ENCODE measurements at places on chromosomes 6 and 20.

- DNase-seq = no peak
Measured at GRCh38 chr6:142879076-142879475, 65.9 kb downstream of the HIVEP2 start.

- no peak for DNase-seq
Measured at GRCh38 chr20:550611-551010, 7.0 kb upstream of the CSNK2A1 start.

DNA sequence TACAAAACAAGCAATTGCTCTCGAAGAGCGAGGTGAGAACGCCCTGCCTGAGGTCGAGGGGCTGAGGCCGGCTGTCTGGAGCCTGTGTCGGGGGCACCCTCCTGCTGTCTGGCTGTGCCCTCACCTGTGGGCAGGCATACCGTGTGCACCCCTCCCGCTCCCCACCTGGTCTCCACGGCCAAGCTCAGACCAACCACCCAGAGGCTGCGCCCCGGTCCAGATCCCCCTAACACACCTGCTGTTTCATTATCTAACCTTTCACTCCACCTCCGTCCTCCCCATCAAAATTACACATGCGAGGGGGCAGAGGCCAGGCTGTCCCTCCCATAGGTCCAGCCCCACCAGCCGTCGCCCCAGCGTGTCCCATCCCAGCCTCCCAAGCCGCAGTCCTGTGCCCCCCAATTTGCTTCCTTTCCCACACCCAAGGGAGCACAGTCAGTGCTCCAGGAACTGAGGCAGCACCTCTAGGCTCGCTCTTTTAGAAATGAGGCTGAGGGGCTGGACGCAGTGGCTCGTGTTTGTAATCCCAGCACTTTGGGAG is 35.2 kb downstream of the NTSR1 start:
- no peak for DNase-seq

DNA sequence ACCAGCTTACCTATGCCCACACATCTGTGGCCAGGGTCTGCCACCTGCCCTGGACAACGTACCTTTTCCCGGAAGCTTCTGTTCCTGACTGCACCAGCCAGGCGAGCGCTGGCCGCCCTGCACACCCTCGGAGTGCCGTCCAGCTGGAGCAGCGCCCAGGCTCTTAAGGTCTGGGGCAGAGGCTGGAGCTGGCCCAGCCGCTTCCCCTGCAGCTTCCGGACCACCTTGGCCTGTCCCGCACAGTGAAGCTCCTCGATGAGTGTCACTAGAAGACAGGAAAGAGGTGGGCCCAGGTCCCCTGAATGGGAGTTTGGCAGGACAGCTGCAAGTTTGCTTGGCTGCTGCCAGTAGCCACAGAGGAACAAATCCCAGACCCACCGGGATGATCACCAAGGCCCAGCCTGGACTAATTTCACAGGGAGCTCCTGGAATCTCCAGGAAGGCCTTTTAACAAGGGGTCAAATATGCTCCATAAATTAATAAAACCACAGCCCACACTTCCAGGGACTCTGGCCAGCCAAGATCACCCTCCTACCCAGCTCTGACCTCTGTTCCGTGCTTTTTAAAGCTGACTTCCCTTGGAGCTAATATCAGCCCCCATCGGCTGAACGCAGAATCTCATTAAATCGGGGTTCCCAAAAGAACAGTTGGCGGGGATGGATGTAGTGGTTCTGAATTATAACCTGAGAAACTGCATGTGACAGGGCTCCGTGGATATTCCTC is 82.3 kb downstream of the PTPN1 start:
- no peak for DNase-seq

DNA sequence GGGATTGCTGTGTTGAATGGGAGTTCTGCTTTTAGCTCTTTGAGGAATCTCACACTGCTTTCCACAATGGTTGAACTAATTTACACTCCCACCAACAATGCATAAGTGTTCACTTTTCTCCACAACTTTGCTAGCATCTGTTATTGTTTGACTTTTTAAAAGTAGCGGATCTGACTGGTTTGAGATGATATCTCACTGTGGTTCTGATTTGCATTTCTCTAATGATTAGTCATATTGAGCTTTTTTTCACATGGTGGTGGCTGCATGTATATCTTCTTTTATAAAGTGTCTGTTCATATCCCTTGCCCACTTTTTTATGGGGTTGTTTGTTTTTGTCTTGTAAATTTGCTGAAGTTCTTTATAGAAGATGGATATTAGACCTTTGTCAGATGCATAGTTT is 588.3 kb upstream of the ADGRB3 start:
- DNase-seq = no peak

DNA sequence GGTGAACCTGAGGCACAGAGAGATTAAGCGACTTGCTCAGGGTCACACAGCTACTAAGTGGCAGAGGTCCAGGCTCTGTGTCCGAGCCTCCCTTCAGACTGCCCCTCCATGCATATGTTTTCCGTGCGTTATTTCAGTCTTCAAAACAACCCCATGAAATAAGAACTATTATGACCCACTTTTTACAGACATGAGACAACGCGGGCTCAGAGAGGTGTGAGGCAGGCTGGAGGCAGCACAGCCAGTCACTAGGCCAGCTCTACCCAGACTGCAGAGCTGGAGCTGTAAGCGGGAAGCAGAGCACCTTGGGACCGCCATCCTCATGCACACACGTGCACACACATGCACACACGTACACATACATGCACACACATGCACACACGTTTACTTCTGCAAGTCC is 62.3 kb downstream of the PSMG4 start:
- DNase-seq = no peak

GRCh38 chr6:80366714-80367113 is 260.2 kb downstream of the BCKDHB start:
- no peak for DNase-seq

GRCh38 chr20:33674294-33675135 is at the start of gene NECAB3:
NECAB3 (minus strand) TSS chr20:33674428; CDS start chr20:33674352, 76 bp downstream.
- peak; percentile 75 for DNase-seq

DNA sequence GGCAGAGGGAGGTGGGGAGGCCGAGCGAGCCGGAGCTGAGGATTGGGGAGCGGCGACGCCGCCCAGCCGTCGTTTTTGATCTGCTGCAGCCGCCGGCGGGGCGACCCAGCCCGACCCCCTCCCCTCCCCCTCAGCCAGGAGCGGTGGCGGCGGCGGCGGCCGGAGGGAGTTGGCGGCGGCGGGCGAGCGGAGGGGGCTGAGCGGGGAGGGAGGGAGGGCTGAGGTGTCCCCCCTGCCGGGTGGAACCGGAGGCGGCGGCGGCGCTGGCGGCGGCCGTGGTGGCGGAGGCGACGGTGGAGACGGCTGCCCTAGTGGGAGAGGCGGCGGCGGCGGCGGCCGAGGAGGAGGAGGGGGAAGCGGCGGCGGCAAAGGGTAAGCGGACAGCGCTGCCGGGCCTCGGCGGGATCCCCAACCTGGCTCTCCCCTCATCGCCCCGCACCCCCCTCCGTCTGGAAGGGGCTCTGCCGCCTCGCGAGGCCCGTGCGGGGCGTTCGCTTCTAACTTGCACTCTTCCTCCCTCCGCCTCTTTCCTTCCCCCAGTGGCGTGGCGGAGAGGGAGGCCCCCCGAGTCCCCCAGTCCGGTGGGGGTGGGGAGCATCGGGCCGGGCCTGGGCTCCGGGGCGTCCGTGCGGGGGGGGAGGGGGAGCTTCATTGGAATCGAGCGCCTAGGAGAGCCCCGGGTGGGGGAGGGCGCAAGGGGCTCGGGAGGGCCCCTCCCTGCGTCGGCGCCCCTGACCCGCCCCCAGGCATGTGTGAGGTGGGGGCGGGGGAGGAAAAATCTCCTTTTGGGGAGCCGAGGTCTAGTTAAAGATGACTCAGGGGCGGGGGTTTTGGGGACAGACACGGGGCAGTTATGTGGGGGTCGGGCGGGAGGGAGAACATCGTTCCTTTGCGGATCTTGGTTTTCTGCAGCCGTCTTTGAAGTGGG is at the start of gene TAB2:
TAB2 (plus strand) TSS at position 69 of the 928 bp plus-strand sequence. CDS start 52,286 bp downstream, outside the sequence.
- DNase-seq = peak; percentile 81

GRCh38 chr6:56400273-56400672 is 152.9 kb upstream of the COL21A1 start:
- no peak for DNase-seq

GRCh38 chr6:107841275-107841670 is 17.2 kb upstream of the SCML4 start:
- no peak for DNase-seq

DNA sequence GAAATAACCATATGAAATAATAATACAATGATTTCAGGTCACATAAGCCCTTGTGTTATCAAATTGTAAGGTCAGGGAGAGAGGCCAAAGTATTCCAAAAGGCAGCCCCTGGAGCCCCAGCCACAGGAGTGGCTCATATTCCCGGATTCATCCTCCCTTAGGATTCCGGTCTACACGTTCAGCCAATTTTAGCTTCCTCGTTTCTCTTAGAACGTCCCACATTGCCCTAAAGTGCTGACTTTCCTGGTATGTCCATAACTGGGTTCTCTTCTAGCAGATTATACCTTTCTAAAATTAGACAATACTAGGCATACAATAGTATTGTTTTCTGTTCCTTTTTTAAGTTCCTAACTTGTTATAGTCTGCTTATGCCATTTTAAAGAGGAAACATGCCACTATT is 192.7 kb upstream of the NOX3 start:
- DNase-seq = no peak

GRCh38 chr6:19669206-19669605 is 168.0 kb upstream of the ID4 start:
- DNase-seq = no peak
